ENCODE measurements at places on chromosomes 3 and 15.
A peak's percentile ranks its signal among the peaks of the same experiment; 100 is the strongest.

DNA sequence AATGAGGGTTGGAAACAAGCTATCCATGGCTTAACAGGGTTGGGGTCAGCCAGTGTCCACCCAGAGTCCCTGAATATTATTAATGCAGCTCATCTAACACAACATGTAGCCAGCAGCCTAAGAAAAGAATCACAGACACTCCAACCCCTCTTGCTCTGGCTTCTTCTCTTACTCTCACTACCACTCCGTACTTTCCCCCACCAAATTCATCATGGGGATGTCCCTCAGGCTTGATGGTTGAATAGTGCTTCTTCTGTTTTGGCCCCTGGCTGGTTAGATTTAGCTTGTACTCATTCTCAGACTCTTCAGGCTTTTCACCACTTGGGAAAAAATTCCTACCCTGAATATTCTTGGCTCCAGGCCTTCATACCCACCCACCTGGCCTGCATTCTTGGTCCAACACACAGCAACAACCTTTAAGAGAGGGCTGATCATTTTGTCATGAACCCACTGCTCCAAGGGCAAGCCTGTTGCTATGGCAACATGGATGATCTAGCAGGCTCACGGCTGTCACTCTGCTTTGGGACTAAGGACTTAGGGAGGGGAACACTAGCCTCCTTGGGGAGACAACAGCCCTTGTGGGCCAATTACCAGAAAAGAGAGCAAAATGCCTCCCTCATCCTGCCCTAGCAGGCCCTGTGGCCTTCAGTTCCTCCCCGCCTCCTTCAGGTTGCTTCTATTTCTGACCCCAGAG, 9.4 kb upstream of the MED12L start:
- no peak for DNase-seq

GRCh38 chr3:150292891-150293290, 115.2 kb upstream of the TSC22D2 start:
- no peak for DNase-seq

GRCh38 chr15:51494411-51495314, 127.9 kb downstream of the DMXL2 start:
- DNase-seq = no peak

GRCh38 chr3:161020256-161020655, 84.9 kb downstream of the B3GALNT1 start:
- no peak for DNase-seq

- no peak for DNase-seq
Measured at GRCh38 chr3:112074006-112074405, 12.2 kb upstream of the C3orf52 start.

- no peak for DNase-seq
Measured at GRCh38 chr3:62214850-62215249, 158.5 kb downstream of the FEZF2 start.

DNA sequence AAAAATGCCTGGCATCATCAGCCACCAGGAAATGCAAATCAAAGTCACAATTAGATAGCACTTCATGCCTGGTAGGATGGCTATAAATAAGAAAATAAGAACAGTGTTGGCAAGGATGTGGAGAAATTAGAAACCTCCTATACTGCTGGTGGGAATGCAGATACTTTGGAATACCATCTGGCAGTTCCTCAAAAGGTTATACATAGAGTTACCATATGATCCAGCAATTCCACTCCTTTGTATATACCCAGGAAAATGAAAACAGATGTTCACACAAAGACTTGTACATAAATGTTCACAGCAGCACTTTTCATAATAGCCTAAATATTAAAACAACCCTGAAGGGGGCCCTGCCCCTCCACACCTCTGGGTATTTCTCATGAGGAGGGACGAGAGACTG, 13.7 kb downstream of the ACSBG1 start:
- no peak for DNase-seq

- no peak for DNase-seq
Measured at GRCh38 chr3:119625451-119626153, 27.9 kb downstream of the PLA1A start.

DNA sequence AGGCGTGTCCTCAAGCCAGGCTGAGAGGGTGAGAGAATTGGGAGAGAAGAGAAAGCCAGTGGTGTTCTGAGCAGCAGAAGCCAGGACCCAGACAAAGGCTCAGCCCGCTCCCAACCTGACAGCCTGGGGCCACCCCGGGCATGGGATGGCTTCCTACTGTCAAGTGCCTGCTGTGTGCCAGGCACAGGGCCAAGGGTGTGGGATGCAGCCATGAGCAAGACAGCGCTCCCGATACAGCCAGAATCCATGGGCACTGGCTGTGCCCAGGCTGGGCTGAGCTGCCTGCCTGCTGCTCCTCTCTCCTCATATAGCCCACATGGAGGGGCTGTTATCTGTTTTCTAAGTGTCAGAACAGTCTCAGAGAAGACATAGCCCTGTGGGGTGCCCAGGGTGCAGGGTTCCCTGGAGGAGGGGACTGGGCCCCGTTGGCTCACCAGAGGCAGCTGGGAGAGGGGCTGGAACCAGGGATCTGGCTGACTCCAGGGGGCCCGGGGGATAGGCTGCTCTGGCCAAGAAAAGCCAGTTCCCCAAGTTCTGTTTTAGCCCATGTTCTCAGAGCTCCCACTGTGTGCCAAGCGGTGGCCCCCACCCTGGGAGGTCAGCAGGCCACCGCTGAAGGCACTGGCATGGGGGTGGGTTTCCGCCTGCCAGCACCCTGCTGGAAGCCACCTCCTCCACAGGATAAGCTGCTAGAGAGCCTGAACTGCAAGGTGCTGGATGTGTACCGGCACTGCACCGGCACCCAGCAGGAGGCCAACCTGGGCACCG, 39.0 kb downstream of the CFAP100 start:
- DNase-seq = peak; percentile 58

- DNase-seq = no peak
Measured at GRCh38 chr3:155553780-155554179, 191.1 kb downstream of the PLCH1 start.

DNA sequence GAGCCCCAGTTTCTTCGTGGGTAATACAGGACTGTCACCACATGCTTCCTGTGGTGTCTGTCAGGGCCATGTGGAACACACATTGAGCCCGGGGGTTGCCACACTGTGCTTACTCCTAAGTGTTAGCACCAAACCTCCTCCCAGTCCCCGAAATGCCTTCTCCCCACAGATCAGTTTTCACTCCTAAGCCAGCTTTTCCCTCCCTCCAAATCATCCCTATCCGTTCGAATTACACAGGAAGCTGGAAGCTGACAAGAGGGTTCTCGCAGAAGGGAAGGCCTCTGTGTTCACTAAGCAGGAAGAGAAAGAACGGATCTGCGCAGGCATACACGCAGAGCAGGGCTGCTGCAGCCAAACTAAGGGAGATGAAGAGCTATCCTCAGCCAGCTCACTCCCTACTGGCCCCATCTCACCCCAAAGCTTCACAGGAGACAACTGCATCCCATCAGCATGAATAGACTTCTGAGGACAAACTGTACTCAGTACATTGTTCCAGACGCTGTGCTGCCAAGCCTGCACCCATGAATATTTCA, 32.3 kb downstream of the XXYLT1 start:
- DNase-seq = peak; percentile 60

DNA sequence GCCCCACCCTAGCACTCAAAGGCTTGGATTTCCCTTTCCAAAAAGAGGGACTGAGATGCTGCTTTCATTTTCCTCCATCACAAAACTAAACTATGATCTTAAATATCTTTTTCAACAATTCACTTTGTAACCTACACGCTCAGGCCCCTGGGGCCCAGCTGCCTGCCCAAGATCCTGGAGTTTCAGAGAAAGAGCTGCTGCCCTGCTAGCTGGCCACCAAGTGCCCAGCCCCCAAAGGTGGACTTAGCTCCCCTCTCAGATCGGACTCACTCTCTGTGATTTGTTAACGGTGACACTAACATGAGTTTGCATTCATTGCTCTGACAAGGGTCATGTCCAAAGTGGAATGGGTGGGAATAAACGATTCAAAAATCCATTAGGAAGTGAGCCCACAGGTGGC, 119.6 kb upstream of the SMAD3 start:
- no peak for DNase-seq

DNA sequence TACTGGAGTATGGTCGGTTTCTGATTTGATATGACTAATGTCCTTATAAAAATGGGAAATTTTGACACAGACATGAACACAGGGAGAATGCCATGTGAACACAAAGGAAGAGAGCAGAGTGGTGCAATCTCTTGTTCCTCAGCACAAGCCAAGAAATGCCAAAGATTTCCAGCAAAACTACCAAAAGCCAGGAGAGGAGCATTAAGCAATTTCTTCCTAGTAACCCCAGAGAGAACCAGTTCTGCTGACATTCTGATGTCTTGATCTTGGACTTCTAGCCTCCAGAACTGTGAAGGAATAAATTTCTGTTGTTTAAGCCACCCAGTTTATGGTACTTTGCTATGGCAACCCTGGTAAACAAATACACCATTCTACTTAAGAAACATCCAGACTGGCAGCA, 227.8 kb upstream of the MRPL3 start:
- DNase-seq = no peak

DNA sequence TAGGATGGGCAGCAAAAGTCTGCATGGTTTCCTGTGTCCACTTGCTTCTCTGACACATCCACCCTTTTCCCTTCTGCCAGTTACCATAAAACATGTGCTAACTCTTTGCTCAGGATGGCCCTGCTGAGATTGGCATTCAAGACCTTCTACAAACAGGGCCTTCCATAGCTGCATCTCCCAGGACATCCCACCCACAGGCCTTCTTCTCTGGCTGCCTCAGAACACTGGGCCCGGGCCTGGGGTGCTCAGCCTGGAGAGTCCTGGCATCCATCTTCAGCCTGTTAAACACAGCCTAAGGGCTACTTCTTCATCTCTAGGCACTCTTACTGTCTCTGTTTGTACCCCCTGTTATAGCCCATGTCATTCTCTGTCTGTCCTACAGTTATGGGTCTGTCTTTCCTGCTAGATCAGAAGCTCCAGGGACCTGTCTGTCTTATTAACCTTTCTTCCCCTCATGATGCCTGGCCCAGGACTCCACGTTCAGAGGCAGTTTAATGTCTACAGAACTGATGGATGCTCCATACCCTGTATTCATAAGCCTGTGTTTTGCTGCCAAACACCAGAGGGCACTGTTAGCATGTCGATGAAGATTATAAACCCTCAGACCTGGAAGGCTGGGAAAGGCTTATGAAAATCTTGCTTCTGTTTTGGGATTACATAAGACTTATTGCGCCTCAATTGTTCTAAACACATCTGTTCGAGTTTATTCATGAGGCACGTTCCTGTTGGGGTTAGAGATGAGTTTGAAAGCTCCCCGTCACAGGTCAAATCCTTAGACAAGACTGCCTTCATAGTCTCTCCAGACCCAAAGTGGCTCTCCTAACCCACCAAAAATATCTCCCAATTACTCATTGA, 16.5 kb downstream of the SEMA3G start:
- DNase-seq = no peak

DNA sequence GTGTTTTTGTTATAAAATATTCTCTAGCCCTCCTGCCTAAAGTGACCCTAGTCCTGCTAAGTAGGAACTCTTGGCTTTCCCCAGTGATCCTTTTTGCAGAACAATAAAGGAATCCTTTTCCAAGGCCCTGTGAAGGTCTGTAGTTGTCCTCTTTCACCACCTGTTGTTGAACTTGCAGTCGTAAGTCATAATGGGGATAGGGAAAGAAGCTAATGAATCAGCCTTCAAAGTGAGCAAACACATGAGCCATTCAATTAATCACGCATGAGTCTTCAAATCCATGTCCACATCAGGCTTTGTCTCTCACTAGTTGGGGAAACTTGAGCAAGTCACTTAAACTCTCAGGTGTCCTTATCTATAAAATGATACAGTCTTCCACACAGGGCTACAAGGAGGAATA, 27.6 kb downstream of the ZNF860 start:
- no peak for DNase-seq

DNA sequence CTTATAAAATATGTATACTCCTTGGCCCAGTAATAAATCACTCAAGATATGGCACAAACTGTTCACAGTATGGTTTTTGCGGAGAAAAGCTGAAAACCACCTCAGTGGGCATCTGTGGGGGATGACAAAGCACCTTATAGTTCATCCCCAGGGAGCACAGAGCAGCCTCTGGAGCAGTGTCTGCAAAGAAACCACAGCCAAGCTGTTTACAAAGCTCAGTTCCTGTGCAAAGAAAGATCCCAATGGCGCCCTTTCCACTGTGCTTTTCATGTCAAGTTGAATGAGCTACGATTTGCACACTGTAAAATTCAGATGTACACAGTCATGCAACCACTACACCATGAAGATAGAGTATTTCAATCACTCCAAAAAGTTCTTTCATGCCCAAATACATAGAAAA, 2.5 kb upstream of the EFCC1 start:
- no peak for DNase-seq

DNA sequence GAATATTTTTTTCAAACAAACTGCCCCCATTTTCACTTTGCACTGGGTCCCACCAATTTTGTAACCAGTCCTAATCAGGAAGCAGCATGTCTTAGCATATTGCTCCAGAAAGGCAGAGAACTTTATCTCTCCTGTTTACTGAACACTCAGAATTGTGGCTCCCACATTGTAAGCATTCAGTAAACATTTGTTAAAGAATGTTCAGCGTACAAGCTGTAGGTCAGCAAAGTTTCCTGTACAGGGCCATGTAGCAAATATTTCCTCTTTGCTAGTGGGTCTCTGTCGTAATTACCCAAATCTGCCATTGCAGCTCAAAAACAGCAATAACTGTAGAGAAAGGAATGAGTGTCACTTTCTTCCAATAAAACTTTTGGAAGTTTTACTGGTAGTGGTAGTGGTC, 393.3 kb downstream of the GRM7 start:
- no peak for DNase-seq

DNA sequence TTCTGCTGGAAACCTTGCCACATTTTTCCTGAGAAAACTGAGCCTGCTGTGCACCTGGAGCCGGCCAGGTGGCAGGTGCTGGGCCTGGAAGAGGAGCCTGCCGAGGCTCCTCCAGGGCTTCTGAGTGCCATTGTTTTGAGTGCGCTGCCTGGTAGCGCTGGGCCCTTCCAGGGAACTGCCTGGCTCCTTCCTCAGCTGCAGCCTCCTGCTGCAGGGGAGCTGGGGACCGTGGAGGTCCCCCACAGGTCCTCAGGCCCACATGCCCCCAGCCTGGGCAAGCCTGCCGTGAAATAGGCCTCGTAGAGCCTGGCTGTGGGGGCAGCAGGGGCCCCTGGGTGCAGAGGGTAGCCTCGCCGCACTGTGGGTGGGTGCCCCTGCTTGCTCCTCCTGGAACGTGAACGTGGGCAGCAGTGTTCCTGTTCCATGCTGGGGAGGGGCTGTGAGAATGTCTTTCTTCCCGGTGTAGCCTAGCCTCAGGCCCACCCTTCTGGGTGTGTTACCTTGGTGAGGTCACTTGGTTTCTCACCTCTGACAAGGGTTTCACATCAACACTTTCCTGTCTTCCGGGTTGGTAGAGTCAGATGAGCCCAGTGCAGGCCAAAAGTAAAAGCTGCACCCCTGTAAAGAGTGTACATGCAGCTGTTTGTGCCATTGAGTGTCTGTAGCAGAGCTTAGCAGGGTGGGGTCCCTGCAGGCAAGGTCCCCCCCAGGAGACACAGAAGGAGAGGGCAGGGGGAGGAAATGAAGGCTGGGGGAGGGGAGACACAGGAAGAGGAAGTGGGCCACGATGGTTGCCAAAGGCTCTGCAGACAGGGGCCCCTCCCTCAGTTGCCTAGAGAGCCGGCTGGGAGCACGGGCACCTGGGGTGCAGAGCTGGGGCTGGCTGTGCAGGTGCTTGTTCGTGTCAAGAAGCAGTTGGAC, 34.5 kb downstream of the KLF13 start:
- no peak for DNase-seq

Measured in right atrium auricular region (tissue), 2 donors.